Activated T-helper 17 cell treated with anti-CD3 and anti-CD28 coated beads, Interleukin-2, amount 50 U/mL, for 72 hours (primary cell): ENCODE measurements at places on chromosomes 6 and 20. TPM values are rescaled to one million over a fixed set of nuclear protein-coding genes. Genes with fewer than 3 reads are reported as not detected.

Gene CLIC5
- total RNA-seq: 10.7 TPM

Gene MAFB
- not detected for total RNA-seq

Gene NTSR1
- total RNA-seq: not detected

Gene RAB44
- 0.32 TPM for total RNA-seq

Gene ENPP1
- 0.74 TPM for total RNA-seq

Gene CYP39A1
- total RNA-seq: not detected

Gene RAMACL
- 0.28 TPM for total RNA-seq

Gene BPIFB4
- total RNA-seq: not detected

Gene IL17F
- 295 TPM for total RNA-seq
